Stimulated activated CD4-positive, alpha-beta T cell treated with anti-CD3 and anti-CD28 coated beads, TNF-alpha, amount 100 ng/mL, for 1 hour (primary cell): ENCODE measurements at places on chromosomes 6 and 20.

- DNase-seq = no peak
Measured at GRCh38 chr20:1472556-1473245, 6.1 kb upstream of the NSFL1C start.

DNA sequence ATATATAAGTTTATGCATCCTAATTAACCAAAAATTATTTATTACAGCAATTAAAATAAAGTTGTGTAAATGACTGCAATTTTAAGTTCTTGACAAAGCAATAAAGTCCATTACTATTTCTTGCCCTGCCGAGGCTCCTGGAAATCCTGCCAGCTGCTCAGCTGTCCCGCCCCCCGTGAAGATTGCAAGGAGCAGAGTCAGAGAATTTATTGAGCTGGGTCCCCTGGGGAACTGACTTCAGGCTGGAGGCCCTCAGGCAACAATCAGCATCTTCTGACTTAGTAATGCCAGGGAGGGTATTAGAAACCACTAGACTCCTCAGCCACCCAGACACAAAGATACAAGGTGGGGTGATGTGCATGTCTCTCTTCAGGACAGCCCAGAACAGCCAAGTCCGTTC, 92.3 kb downstream of the EDN3 start:
- DNase-seq = no peak

GRCh38 chr20:4060064-4060795, 44.9 kb upstream of the RNF24 start:
- DNase-seq = no peak

GRCh38 chr6:53984163-53984562, 127.1 kb upstream of the MLIP start:
- DNase-seq = no peak

GRCh38 chr6:83061190-83061589, 4.5 kb downstream of the UBE3D start:
- no peak for DNase-seq

- DNase-seq = no peak
Measured at GRCh38 chr6:71489736-71490135, 201.1 kb downstream of the OGFRL1 start.

GRCh38 chr6:29967379-29968010, 25.2 kb downstream of the HLA-A start:
- no peak for DNase-seq

DNA sequence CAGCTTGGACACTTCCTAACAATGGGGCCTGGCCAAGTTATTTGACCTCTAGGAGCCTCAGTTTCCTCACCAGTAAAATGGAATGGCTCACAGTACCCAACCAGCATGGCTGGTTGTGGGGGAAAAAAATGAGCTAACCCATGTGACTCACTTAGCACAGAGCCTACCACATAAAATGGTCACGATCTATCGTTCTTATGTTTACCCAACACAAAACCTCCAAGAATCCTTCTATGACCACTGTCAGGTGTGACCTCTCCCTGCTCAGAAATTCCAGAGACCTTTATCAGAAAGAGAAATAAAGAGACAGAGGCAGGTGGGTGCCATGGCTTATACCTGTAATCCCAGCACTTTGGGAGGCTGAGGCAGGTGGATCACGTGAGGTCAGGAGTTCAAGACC, 39.4 kb downstream of the BPIFB1 start:
- no peak for DNase-seq

- DNase-seq = no peak
Measured at GRCh38 chr20:62428002-62428372, 648 bp upstream of the RBBP8NL start.

GRCh38 chr6:44712353-44713111, 325.0 kb downstream of the CDC5L start:
- DNase-seq = no peak

- DNase-seq = no peak
Measured at GRCh38 chr6:155406801-155407200, 48.8 kb downstream of the NOX3 start.

DNA sequence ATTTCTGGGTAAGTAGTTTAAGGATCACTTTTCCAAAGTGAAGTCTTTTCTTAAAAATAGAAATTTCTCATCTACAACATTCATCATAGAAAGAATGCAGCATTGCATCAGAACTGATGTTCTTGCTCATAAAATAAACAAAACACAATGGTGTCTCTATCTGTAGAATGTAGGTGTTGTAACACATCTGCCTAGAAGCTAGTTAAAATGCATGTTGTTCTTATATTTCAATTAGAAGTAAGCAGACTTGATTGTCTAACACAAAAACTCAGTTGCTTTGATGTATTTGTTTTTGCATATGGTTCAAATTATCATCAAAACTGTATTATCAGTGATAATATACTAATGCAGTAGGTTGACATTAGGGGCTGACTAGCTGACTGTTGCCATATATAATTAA, 654.7 kb upstream of the FLRT3 start:
- no peak for DNase-seq

- no peak for DNase-seq
Measured at GRCh38 chr6:35291491-35291890, 6.1 kb upstream of the DEF6 start.

DNA sequence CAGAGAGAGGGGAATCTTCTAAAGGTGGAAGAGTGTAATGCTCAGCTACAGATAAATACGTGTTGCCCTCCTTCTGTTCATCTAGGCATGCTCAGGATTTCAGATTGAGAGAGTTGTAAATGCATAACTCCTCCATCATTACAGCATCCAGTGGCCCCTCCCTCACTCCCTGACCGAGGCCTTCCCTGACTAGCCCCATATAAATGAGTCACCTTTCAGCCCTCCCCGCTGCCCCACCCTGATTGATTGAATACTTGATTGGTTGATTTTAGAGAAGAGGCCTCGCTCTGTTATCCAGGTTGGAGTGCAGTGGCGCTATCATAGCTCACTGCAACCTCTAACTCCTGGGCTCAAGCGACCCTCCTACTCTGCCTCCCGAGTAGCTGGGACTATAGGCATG, 193.7 kb downstream of the EYA2 start:
- DNase-seq = no peak

DNA sequence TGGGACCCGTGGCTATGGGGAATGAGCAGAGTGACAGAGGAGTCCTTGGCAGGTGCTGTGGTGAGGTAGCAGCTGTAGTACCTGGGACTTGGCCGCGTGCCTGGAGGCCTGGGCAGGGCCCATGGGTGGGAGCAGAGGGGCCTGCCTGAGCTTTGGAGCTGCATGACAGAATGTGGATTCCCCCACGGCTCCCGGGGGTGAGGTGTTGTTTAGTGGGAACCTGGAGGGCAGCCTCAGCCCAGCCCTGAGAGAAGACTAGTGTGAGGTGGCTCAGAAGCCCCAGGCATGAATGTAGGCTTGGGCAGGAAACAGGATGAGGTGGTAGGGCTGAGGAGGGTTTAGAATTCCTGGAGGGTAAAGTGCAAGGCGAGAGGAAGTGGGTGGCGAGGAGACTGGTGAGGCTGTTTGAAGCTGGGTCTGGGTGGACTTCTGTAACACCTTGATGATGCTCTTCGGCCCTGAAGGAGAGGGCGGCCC, 86.5 kb upstream of the SCP2D1 start:
- DNase-seq = no peak

DNA sequence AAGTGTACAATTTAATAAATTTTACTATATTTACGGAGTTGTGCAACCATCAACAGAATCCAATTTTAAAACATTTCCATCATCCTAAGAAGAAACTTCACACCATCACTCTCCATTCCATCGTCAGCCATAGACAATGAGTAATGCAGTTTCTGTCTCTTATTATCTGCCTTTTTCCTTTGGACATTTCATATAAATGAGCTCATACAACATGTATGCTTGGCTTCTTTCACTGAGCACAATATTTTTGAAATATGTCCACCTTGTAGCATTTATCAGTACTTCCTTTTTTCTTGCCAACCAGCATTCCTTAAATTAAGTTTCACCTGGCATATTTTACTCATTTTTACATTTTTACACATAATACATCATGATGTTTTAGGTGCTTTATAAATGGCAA, 22.7 kb upstream of the HIVEP1 start:
- no peak for DNase-seq

DNA sequence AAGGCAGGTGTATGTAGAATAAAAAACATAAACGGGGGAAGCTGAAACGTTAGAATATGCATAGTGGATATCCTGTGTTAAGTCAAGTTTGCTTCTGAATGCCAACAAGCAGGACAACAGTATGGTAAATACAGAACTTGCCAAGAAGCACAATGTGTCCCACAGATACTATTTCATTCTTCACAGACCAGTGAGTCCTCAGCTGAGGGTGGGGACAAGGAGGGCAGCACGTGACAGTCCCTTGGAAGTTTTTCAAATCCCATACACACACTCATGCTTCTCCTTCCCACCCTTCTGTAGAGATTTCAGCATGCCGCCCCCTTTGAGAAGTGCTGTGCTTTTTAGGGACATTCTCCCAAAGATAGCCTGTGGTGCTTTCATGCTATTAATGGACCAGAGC, 268.5 kb upstream of the ECI2 start:
- no peak for DNase-seq

DNA sequence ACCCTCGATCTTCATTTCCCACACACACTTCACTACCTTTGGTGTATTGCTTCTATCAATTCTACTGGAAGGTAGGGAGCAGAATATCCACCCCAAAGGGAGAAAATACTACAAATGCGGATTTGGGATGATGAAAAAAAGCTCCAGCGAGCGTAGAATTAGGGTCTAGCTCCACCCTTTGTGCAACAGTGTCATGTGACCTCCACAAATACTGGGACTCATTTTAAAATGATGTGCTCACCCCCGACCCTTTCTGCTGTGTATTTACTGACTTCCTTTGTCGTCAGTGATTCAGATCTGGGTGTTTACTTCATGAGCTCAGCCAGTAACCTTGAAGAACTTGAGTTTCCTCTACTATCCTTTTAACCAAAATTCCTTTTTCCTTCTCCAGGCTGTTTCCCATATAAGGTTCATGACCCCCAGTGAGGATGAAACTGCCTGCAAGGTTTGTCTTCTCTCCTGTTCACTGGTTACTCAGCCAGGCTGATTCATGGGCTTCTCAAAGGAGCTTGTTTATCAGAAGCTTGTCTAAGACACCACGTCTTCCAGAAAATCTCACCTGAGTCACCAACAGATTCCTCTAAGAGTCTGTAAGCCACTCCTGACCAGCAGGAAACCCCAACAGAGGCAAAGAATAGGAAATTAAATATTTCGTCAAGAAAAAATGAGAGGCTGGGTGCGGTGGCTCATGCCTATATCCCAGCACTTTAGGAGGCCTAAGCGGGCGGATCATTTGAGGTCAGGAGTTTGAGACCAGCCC, 39.6 kb upstream of the PAX1 start:
- no peak for DNase-seq

DNA sequence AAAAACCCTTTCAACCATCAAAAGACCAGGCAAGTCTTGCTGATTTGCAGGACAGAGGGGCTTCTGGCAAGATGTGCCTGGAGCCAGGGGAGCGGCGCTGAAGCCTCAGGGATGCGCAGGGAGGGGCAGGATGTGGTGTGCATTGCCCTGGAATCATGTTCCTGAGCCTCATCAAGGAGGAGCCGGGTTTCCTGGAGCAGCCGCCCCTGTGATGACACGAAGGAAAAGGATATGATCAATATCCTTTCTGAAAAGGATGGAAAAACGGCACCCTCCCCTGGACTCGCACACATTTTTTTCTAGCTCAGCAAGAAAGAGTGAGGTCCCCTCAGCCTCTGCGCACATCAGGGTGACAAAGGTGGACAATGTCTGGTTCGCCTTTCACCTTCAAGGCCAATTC, 173.1 kb upstream of the SSTR4 start:
- no peak for DNase-seq

- DNase-seq = no peak
Measured at GRCh38 chr6:129684903-129685661, 24.9 kb downstream of the ARHGAP18 start.

DNA sequence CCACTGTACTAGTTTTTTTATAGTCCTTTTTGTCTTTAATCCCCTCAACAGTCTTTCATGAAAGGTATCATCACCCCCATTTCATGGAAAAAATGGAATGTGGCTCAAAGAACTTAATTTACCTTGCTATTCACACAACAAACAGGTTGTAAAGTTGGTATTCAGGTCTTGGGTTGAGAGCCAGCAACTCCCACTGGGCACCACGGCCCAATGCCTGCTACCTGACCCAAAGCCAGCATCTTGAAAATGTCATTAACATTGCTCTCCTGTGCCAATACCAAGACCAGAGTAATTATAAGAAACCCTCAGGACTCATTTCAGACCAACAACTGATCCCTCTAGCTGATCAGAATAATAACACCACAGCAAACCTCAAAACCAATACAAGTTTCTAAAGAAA, 75.7 kb downstream of the METTL24 start:
- DNase-seq = no peak

GRCh38 chr6:56995347-56995902, 40.5 kb downstream of the BEND6 start:
- no peak for DNase-seq

GRCh38 chr6:6916598-6916997, 191.2 kb upstream of the RREB1 start:
- DNase-seq = no peak

- peak; percentile 12 for DNase-seq
Measured at GRCh38 chr20:51326201-51326819, 216.2 kb downstream of the NFATC2 start.

DNA sequence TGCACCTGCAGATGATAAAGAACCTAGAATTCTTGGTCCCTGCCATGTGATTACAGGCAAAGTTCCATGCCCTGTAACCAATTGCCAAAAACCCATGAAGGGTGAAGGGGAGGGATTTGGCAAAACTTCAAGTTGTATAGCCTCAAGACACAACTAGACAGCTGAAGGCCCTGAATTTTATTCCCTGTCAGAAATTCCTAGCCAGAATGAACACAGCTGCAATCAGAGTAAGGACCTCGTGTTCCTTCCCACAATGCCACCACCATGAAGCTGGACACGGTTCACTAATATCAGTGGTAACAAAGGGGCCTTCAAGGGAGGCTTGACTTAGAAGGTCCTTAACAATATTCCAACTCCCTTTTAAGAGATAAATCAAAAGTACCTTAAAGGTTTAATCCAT, 22.5 kb upstream of the IRAK1BP1 start:
- no peak for DNase-seq

- DNase-seq = no peak
Measured at GRCh38 chr6:16102208-16102607, 26.7 kb upstream of the MYLIP start.

DNA sequence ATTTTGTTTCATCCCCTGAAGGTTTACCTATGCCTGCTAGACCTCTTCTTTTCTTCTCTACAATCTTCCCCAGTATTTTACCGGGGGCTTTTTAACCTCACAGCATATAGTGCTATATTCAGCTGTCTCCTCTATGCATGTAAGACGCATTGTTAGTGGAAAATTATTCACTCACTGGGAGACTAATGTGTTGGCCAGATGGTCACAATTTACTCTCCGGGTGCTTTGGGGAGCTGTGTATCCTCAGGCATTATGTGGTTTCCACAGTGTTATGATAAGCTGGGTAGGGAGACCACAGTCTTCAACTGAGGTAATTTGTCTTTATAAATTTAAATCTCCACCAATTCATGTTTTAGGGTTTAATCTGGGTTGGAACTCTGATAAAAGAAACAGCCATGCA, 553.8 kb upstream of the PTCHD4 start:
- DNase-seq = no peak

- DNase-seq = no peak
Measured at GRCh38 chr6:34574647-34575293, 18.6 kb upstream of the SPDEF start.

- no peak for DNase-seq
Measured at GRCh38 chr20:15742087-15742486, 831.2 kb downstream of the KIF16B start.

GRCh38 chr6:136467186-136467585, 83.0 kb downstream of the MAP7 start:
- DNase-seq = no peak

GRCh38 chr6:159305804-159306537, 136.8 kb downstream of the FNDC1 start:
- DNase-seq = no peak

- no peak for DNase-seq
Measured at GRCh38 chr6:134111062-134111677, 58.7 kb upstream of the SLC2A12 start.
